ENCODE measurements at places on chromosomes 11 and 22.

GRCh38 chr11:113204280-113204679, 110.1 kb upstream of the TTC12 start:
- no peak for DNase-seq

- no peak for DNase-seq
These were observed 21.6 kb downstream of the APOL1 start for GRCh38 chr22:36274531-36274930.

DNA sequence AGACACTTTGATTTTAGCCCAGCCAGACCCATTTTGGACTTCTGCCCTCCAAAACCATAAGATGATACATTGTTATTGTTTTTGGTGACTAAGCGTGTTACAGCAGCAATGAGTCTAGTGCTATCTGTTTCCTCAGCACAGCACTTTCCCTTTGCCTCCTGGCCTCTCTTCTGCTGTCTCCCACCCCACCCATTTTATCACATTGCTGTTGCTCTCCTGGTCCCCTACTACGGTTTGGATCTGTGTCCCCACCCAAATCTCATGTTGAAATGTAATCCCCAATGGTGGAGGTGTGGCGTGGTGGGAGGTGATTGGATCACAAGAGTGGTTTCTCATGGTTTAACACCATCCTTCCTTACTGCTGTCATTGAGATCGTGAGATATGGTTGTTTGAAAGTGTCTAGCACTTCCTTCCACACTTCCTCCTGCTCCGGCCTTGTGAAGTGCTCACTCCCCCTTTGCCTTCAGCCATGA, 59.8 kb upstream of the CD82 start:
- DNase-seq, result no peak

- no peak for DNase-seq
These were observed 14.9 kb upstream of the TSKU start for GRCh38 chr11:76768088-76768908.

GRCh38 chr11:20489948-20490347, 102.4 kb downstream of the PRMT3 start:
- no peak for DNase-seq
